ENCODE measurements at places on chromosomes 7 and 10. TPM values are rescaled to one million over a fixed set of nuclear protein-coding genes. Genes with fewer than 3 reads are reported as not detected.

DNA sequence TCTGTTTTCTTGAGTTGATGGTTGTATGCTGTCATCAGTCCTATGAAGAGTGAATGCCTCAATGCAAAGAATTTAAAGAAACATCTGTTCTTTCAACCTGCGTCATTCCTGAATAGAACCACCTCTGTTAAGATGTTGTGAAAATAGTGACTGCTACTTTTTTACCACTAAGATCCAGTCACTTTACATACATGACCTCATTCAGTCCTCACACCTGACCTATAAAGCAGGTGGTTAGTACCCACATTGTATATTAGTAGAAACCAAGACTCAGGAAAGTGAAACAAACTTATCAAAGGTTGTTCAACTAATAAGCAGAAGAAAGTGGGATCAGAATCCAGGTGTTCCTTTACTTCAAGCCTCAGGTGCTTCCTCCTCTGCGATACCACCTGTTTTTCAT, 64.8 kb downstream of the ITGB8 start:
- no peak for DNase-seq

GRCh38 chr7:13988731-13989125, 738 bp downstream of the ETV1 start:
- no peak for DNase-seq

GRCh38 chr7:47402941-47403866, 178.7 kb downstream of the TNS3 start:
- no peak for DNase-seq

- no peak for DNase-seq
These were observed 12.5 kb downstream of the TMEM72 start for GRCh38 chr10:44923611-44924010.

- no peak for DNase-seq
These were observed 7.4 kb upstream of the VPS41 start for GRCh38 chr7:38916396-38916795.

RET gene
- total RNA-seq: not detected

GNGT1 gene
- not detected for total RNA-seq

PLOD3 gene
- total RNA-seq: 45.0 TPM

ARHGAP21 gene
- 45.8 TPM for total RNA-seq

Data from natural killer cell (primary cell).